ENCODE measurements at places on chromosomes 7 and 10.

GRCh38 chr7:106658316-106659165 is 2.4 kb downstream of the CCDC71L start:
- DNase-seq, result no peak

- no peak for DNase-seq
Measured at GRCh38 chr10:43119416-43120115, 18.7 kb upstream of the CSGALNACT2 start.

DNA sequence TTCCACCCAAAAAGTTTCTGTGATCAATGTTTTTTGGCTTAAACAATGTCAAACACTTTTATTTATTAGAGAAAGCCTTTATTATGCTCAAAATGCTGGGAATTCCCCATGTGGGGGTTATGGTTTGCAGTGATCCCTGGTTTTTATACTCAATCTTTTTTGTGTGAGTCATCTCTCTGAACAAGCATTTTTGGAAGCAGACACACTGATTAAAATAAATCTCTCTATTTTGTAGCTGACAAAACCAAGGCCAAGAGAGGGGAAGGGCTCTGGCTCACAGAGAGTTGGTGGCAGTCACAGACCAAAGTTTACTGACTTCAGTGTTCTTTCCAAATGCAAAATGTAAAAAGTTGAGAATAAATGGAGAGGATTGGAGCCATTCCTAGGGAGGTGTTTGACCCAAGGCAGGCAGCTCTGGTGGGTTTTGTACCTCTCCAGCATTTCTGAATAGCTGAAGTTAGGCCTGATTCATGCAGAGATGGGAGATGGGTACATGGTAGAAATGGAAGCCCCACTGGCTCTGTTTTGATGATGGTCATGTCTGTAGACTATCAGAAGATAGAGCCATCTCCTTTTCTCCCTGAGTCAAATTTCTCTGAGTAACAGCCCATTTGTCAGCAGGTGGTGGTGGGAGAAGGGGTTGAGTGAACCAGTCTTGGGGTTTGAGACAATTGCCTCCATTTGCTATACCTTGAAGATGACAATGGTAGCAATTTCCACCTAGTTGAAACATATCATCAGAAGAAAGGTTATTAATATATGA is 45.4 kb upstream of the NAMPT start:
- DNase-seq, result no peak

DNA sequence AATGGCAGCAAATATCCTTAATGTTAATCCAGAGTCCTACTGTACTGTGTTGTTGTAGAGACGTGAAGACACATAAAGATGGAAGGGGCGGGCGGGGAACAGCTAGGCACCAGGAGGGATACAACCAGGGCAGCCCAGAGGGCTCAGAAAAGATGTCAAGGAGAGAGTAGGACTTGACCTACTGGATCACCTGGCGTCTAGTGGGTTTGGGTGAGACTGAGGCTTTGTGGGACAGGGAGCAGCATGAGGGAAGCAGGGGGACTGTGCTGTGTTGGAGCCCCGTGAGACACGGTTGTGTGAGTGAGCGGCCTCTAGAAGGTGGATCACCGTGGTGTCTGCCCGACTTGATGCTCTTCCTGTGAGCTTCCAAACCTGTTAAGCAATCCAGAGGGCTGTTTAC is 68.0 kb downstream of the PTPRE start:
- no peak for DNase-seq

- DNase-seq, result no peak
Measured at GRCh38 chr7:16318463-16318862, 102.9 kb downstream of the CRPPA start.

DNA sequence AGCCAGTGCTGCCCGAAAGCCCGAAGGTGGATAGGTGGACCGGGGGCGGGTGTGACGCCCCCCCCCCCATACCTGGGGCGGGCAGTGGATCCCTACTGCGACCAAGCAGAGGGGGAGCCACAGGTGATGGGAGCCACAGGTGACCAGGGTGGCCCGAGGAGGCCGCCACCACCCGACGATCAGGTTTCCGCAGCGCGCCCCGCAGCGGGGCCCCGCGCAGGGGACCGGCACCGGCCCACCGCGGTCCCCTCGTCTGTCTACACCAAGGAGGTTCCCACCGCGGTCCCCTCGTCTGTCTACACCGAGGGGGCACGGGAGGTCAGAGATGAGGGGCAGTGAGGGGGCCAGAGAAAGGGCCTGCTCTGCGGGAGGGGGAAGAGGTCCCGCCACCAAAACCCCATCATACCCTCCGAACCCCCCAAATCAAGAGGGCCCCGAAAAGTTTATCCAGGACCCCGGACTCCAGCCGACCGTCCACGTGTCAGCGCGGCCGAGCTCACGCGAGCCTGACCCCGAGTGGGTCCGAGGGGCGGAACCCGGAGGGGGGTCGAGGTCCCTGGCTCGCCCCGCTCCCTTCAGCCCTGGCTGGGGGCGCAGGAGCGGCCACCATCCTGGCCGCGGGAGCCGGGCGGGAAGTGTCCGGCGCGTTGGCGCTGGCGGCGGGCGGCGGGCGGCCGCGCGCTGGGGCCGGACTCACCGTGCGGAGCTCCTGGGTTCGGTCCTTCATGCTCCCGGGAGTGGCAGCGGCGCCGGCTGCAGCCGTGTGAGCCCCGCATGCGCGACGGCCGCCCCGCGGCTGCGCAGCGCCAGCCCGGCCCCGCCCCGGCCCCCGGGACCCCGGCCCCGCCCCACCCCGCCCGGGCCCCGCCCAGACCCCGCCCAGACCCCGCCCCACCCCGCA is at the start of gene STX1A:
TSS of gene STX1A (minus strand) at position 765 of the 901 bp plus-strand sequence. CDS start at position 727, 38 bp downstream.
- no peak for DNase-seq

Measured in cortex of kidney (tissue), 1 donor.